ENCODE measurements at places on chromosomes 4 and X.
A peak's percentile ranks its signal among the peaks of the same experiment; 100 is the strongest.

DNA sequence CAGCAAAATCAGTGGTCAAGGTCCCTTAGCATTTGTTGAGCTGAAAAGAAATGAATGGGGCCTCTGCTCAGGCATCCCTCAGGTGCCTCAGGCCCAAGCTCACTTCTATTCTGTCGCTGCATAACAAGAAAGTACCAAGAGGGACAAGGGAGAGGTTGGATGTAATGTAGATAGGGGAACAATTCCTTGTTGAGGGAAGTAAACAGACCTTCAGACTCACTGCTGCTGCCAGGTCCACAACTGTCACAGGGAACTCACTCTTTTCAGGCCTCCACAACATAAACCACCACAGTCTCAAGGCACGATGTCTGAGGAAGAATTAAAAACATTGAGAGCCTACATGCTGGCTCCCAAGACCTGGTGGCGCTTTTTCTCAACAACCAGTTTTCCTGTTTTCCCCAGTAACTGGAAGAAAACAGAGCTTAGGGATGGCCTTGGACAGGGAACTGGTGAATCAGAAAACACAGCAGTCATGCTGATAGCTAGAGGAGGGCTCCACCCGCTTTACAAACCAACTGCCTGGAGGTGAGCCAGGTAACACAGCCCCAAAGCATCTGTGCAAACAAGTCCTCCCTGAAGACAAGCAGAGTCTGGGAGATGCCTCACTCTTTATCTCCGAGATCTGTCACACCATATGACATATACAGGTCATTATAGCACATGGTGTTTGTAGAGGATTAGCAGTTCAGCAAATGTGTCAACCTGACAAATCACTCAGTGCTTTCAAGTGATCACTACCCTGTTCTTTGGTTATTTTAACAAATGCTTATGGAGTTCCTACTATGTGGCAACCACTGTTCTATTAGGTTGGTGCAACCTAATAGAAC lies 14.3 kb upstream of the AWAT1 start:
- no peak for DNase-seq

DNA sequence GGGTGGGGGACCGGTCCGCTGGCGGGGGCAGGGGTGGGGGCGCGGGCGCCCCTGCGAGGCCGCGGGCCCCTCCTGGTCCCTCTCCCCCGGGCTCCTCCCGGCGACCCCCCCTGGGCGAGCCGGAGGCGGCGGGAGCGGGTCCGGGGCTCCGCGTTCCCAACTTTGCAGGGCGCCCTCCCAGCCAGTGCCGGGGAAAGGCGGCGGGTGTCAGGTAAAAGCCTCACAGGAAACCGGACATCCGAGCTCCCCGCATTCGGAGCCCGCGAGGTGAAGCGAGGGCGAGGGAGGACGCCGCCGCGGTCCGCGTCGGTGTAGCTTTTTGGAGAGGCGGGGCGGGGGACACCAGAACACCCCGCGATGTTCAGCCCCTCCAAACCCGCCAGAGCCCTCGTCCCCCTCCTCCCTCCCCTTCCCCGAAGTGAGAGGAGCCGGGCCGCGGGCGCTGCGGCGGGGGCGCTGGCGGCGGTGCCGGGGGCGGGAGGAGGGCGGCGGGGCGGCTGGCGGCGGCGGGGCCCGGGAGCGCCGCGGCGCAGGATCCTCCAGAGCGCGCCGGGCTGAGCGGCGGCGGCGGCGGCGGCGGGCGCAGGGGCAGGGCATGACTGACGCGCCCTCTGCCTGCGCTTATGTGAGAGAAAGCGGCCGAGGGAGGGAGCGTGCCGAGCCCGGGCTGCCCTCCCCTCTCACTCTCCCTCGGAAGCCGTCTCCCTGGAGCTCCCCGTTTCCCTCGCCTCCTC lies at the start of gene VEGFC:
Gene VEGFC (minus strand): TSS at position 597 of the 734 bp plus-strand sequence. CDS start 611 bp downstream, outside the sequence.
- no peak for DNase-seq

- no peak for DNase-seq
Measured at GRCh38 chr4:93359586-93359985, 469.0 kb upstream of the ATOH1 start.

DNA sequence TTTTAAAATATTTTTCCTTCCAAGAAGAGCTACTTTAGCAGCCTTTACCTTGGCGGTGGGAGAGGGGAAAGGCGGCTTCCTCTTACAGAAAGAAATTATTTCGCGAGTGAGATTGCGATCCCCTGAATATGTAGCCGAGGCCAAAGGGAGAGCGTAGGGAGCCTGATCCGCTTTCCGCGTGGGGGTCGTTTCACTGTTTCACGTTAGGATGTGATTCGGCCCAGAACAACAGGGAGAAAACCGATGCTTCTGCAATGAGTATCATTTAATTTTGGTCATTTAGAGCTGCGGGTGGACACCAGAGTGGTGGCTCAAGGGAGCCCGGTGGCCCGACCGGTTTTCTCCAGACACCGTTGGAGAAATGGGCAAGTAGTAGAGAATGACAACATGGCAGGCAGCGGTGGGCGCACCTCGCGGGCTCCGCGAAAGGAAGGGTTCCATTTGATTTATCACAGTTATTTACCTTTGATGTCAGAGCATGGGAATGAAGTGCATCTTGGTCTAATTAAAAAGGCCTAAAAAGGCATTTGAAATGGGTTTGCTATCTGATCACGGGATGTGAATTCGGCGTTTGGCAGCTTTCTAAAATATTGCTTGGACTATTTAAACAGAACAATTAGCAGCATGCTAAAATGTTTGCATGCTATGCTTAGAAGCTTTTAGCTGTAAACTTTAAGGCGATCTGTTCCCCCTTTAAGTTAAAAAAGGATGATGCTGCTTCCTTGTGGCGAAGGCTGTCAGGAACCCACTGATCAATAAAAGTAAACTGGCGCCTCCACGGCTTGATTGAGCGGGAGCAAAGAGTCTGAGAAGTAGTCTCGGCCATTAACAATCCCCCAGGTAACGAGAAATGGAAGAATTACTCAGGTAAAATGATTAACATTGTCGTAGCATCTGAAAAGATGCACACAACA lies 2.0 kb upstream of the PCDH19 start:
- no peak for DNase-seq

DNA sequence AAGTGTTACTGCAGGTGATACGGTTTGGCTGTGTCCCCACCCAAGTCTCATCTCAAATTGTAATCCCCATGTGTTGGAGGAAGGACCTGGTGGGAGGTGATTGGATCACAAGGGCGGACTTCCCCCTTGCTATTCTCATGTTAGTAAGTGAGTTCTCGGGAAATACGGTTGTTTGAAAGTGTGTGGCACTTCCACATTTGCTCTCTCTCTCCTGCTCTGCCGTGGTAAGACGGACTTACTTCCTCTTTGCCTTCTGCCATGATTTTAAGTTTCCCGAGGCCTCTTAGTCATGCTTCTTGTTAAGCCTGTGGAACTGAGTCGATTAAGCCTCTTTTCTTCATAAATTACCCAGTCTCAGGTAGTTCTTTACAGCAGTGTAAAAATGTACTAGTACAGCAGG lies 65.2 kb upstream of the SLC7A11 start:
- no peak for DNase-seq

DNA sequence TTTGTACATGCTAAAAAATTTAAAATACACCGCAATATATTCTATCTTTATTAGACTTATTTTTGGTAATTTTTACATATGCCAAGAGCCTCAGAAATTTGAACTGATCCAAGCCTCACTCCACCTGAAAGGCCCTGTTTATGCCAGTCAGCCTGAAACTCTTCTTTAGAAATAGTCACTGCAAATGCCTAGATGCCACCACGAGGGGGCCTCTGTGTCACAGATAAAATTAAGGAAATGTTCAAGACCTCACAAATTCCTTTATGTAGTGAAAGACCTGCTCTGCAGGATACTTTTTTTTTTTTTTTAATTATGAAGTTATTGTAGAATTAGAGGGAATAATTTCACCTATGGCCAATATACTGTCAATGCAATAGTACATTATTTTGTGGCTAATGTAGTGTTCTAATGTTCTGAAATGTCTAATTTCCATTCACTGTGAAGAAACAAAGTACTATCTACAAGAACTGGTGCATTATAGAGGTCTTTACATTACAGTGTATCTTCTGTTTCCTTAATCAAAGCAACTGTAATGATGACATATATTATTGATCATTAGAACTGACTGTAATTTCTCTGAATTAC lies 69.8 kb downstream of the DTHD1 start:
- peak; percentile 73 for DNase-seq

Data from activated T-cell treated with anti-CD3 and anti-CD28 coated beads, Interleukin-2, amount 50 U/mL, for 1 hour (primary cell).